ENCODE measurements at places on chromosomes 6 and 20.

- no peak for DNase-seq
These were observed 18.9 kb downstream of the NCOA7 start for GRCh38 chr6:125809570-125810170.

DNA sequence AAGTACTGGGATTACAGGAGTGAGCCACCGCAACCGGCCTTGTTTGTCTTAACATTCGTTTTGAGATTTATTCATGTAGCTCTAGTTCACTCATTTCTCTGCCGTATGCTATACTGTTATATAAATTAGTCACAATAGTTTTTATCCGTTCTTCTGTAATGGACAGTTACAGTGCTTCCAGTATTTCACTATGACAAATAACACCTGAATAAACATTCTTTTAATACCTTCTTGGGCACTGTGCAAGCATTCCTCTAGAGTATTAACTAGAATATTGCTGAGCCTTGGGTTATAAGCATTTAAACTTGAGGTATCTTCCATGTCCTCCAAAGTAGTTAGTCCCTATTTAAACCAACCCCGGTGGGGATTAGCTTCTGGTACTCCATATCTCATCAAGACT lies 45.6 kb downstream of the STK38 start:
- no peak for DNase-seq

GRCh38 chr6:48641544-48641943 lies 530.5 kb upstream of the PTCHD4 start:
- no peak for DNase-seq

DNA sequence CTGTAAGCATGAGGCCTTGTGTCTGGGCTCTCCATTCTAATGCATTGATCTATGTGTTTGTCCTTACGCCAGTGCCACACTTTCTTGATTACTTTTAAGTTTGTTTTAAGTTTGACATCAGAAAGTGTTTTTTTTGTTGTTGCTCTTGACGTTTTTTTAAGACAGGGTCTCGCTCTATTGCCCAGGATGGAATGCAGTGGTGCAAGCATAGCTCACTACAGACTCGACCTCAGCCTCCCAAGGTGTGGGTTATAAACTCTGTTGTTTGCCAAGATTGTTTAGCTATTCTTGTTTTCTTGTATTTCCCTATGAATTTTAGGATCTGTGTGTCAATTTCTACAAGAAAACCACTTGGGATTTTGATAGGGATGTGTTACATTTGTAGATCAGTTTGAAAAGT lies 5.6 kb downstream of the MCUR1 start:
- DNase-seq, result no peak

DNA sequence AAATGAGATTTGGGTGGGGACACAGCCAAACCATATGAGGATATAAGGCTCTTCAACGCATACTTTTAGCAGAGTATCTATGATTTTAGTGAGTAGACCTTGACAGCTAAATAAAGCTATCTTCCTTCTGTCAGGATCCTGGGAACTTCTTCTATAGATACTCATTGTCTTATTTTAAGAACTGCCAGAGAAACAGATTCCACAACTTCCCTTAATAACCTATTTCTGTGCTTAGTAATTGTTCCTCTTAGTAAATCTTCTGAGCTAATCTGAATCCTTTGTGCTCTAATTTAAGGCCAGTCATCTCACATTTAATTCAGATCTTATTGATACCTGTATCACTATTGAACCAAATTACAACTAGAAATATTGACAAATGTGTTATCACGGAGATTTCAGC lies 64.0 kb upstream of the CEP85L start:
- no peak for DNase-seq

- DNase-seq, result no peak
These were observed 198.7 kb downstream of the MOXD1 start for GRCh38 chr6:132202574-132202973.
